ENCODE measurements at places on chromosomes 2 and 18.

GRCh38 chr2:68537809-68538208 lies 70.4 kb downstream of the APLF start:
- no peak for DNase-seq

DNA sequence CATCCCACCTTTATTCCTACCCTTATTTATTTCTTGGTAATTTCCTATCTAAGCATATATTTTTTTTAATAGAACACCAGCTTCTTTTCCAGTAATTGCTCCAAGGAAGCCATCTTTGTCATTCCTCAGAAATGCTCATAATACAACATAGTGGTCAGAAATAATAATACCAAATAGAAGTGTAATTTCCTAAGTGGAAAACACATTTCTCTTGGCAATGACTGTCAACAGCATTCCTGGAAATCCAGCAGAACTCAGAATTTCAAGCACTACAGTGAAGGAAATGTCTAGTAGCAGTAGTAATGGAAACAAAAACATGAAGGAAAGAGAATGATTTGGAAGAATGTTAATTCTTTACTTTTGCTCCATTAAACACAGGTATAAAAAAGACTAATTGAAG lies 56.6 kb downstream of the GDF7 start:
- peak; percentile 32 for DNase-seq

GRCh38 chr2:99386011-99386410 lies 48.8 kb downstream of the EIF5B start:
- DNase-seq = no peak

DNA sequence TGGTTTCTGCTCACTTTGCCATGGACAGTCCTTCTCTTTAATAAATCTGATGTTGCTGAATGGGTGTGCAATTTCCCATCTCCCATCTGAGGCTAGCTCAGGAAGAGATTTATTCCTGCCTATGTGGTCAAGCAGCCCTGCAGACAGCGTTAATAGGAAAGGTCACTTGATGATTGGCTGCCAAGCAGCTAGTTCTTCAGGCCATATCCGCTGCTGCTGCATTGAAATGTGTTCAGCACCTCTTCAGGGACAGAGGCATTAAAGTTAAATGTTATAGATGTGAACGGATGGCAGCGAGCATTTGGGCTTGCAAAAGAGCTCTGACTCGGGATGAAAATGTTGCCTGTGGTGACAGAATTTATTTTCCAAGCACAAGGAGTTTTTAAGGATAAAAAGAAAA lies 474.2 kb downstream of the PIK3C3 start:
- DNase-seq = no peak

DNA sequence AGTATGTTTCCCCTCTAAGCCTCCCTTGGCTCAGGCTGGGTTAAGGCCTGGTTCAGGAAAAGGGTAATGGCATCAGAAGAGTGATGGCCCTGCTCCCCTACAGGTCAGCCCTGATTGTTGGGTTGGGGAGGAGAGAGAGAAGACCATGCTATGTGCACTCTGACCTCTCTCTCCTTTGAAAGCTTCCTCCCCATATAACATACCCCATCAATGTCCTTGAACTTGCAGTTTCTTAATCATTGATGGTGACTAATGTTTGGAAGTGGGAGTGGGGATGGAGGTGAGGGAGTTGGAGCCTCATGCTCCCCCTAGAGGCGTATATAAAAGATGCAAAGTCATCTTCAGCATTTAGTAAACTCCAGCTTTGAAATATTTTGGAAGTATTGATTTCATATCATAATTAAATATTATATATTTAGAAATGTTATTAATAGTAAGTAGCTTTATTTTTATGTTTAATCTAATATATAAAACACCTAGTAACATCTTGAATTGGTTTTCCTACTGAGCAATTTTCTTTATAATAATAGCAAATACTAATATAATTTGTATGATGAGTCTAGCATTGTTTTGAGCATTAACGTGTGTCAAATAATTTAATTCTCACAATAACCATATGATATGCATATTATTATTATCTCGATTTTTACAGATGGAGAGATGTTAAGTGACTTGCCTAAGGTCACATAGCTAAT lies 8.8 kb downstream of the PLCL1 start:
- DNase-seq = no peak

DNA sequence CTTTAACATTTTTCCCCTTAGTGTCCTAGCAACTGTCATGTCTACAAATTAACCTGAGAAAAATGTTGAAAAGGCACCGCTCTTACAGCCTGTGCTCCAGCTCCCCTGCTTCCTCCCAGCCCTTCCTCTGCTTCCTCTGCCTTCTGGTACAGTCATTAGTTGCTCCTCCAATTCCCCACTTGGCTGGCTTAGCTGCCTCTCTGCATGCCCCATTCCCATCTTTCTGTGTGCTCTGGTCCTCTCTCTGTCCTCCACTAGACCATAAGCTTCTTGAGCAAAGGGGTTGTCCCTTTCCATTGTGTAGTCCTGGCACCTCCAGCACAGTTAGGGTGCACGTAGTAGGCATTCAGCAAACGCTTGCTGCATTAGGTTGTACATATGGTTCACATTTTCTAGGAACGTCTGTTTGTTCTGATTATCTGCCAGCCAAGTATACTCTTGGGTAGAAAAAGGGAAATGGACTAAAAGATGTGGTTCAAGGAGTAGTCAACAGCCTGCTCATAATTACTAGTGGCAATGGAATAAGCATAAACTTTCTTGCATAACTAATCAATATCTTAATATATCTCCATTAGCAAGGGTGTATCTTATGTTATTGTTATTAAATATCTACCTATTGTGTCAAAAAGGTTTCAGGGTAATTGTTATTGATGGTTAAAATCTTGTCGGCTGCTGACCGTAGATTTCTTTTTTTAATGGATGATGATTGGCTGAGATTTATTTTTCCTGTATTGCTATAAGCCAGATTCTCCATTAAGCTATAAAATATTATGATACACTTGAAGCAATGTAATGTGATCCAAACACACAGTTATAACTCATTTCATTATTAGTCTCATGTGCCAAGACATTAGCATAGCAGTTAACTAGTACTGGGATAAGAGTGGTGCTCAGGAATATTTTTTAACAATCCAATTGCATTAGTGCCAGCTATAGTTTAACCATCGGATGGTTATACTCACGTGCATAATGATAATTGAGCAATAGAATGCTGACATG lies 340.1 kb downstream of the SLC4A3 start:
- DNase-seq = no peak

DNA sequence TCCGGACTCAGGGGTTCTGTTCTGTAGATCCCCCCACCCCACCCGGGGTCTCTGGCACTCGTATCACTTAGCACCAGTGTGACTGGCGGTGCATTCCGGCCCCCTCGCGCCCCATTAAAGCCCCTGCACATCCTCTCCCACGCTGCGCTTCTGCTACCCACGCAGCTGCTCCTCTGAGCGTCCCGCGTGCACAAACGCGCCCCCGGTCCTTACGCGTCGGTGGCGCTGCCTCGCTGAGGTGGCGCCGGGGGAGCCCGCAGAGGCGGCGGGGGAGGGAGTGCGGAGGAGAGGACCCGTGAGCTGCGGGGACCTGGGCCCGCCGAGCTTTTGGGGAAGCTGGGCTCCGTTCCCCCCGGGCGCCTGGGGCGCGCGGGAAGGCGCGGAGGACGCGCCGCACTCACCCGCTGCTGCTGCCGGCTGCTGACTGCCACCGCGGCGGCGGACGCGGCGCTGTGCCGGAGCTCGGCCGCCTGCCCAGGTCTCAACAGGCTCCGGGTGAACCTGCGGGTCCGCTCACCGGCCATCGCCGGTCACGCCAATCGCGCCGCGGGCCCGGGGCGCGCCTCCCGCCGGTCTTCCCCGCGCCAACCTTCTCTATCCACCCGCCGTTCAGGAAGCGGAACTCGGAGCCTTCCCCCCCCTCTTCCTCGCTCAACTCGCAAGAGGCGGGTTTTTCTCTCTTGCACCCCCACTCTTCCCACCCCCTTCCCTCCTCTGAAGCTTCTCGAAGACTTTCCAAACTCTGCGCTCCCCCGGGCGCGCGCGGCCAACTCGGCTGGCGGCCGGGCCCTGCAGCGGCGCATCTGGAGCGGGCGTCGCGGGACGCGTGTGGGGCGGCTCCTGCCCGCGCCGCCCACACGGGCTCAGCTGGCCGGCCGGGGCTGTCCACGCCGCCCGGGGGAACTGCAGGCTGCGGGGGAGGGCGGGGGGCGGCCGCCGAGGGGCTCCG lies at the start of gene DOCK10:
TSS of gene DOCK10 (minus strand) at position 618 of the 949 bp plus-strand sequence. CDS start at position 524, 94 bp downstream.
- DNase-seq = peak; percentile 24
